ENCODE measurements at places on chromosomes 16 and 17.

DNA sequence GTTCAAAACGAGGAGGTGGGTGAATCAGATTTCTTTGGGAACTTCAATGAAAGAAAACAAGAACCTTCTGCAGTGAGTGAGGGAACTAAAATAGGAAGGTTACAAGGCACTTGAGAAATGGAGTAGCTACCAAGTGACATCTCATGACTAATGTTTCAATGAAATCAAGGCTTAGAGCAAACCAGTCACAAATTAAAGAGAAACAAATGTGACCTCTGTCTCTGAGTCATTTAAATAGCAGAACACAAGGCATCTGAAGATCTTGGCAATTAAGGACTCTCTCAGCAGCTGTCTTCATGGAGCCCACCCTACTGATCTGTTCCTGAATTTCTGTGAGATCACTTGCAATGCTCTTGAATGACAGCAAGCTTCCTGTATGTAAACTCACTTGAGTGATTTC is 109.5 kb downstream of the CDH11 start:
- no peak for DNase-seq

DNA sequence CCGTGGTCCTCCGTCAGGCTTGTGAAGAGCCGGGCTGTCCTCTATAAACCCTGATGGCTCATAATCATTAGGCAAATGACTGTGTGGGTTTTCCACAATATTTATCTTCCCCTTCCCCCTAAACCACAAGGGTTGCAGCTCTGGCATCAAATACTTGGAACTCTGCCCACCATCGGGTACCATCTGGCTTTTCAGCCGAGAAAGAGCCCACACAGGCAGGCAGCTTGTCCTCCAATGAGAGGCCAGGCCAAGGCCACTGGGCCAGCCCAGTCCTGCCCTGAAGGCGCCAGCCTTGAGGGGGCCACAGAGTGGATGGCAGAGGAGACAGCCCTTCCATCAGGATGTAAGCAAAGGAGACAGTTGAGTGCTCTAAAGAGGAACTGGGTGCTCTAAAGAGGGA is 31.8 kb upstream of the NAT9 start:
- no peak for DNase-seq

GRCh38 chr17:83076938-83077337 is 2.5 kb upstream of the METRNL start:
- DNase-seq = no peak

DNA sequence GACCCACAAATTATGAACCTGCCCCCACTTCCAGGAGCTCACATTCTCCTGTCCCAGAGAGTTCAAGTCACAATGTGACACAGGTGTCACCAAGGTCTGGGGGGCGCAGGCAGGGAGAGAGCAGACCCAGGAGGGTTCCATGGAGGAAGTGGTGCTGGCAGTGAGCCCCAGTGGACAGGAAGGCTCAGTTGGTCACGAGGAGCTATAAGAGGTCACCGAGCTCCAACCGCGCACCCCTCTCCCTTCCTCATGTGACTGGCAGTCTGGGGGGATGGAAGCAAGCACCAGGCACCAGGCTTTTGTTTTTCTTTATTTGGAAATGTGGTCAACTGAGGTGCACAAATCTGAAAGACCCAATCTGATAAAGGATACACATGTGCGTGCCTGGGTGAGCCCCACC is 2.5 kb downstream of the ITGAD start:
- no peak for DNase-seq

GRCh38 chr17:5272322-5272721 is 9.8 kb upstream of the RABEP1 start:
- DNase-seq = no peak

DNA sequence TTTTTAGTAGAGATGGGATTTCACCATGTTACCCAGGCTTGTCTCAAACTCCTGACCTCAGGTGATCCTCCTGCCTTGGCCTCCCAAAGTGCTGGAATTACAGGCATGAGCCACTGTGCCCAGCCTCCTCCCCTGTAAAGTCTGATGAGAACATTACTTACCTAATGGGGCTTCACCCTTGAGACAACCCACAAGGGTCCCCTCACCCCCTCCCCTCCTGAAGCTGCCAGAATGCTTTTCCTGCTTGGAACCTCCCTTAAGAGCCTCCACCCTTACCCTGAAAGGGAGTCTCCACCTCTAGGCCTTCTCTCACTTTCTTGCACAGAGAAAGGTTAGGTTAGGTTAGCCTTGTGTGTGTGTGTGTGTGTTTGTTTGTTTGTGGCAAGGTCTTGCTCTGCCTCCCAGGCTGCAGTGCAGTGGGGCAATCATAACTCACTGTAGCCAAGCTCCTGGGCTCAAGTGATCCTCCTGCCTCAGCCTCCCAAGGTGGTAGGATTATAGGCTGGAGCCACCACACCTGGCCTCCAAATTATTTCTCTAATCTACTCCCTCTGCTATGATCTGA is 8.9 kb downstream of the SLC5A11 start:
- no peak for DNase-seq

DNA sequence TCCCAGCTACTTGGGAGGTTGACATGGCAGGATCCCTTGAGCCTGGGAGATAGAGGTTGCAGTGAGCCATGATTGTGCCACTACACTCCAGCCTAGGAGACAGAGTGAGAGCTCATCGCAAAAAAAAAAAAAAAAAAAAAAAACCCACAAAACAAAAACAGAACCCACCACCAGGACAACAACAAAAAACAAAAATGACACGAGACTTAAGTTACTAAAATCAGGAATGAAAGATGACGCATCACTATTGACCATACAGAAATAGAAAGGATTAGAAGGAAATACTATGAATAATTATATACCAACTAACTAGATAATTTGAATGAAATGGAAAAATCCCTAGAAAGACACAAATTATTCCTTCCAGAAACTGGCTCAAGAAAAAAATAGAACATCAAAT is 432.4 kb upstream of the PMFBP1 start:
- DNase-seq = no peak

DNA sequence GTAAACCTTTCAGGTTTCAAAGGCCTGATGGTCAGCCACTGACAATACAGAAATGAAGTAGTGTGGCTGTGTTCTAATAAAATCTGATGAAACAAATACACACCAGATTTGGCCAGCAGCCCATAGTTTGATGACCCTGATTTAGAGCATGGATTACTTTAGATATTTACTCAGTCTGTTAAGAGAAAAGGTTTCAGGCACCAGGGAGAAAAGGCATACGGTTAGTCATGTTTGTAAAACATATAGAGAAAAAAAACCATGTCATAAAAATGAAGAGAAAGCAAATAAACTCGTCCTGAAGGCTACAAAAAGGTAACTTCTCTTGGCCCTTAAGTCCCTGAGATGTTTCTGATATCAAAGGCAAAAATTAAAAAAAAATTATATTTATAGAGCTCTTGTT is 112.1 kb downstream of the ADAMTS18 start:
- DNase-seq = no peak
